ENCODE measurements at places on chromosomes 3 and 15.

- DNase-seq, result no peak
Observed at GRCh38 chr3:126084768-126085180, 850 bp upstream of the SLC41A3 start.

DNA sequence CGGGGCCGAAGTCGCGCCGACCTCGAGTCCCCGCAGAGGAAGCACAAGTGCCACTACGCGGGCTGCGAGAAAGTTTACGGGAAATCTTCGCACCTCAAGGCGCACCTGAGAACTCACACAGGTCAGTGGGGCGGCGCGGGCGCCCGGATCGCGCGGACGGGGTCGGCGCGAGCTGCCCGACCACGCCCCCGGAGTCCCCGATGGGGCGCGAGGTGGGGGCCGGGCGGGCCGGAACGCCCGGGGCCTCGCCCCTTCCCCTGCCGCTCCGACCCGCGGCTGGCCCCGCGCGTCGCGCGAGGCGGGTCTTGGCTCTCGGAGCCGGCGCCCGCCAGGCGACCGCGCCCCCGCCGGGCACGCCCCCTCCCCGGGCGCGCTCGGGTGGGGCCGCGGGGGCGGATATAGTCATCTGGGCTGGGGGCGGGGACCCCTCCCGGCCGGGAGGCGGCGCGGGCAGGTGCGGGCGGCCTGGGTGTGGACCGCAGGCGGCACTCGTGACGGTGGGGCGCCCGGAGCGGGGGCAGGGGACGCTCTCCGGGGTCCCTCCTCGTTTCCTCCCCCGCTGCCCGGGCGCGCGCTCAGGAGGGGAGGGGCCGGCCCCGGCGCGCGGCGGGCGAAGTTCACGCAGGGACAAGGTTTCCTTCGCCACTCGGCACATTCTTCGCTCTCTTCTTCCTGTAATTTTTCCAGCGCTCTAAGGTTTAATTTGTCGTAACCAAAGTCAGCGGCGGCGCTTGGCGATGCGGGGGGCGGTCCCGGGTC lies 1.2 kb downstream of the KLF13 start:
- DNase-seq, result peak; percentile 75

DNA sequence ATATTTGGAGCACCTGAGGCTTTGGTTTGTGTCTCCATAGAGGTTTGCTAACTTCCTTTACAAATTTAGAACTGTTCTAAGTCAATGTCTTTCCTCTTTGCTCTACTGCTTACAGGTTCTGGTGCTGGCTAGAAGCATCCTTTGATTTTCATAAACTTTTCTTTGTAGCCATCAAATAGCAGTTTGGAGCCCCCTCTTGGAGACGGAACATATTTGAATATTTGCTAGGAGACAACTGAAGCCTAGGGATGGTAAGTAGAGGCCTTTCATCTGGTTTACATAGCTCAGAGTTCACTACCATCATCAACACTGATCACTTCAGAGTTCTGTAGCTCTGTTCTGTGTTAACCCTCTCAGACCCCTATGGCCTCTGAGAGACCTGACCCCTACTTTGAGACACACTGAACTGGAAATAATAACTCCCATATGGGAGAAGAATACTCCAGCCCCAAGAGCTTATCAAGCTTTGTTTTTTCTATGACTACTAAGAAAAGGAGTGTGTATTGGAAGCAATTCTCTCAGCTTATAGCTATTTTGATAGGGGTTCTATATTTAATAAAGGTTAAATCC lies 420.4 kb downstream of the EPHA3 start:
- no peak for DNase-seq

- DNase-seq, result no peak
Observed at GRCh38 chr3:106420628-106421027, 551.8 kb upstream of the CBLB start.

GRCh38 chr3:120370463-120370862 lies 21.3 kb upstream of the LRRC58 start:
- peak; percentile 60 for DNase-seq

GRCh38 chr3:30578986-30579579 lies 27.3 kb upstream of the TGFBR2 start:
- DNase-seq, result no peak

All from T-helper 2 cell (primary cell).